ENCODE measurements at places on chromosomes 3 and 15. TPM values are rescaled to one million over a fixed set of nuclear protein-coding genes. Genes with fewer than 3 reads are reported as not detected.

The GOLGA6L10 gene
- total RNA-seq: 0.96 TPM

The KLHDC8B gene
- total RNA-seq: 1.8 TPM

- DNase-seq: no peak
Observed at GRCh38 chr3:151101270-151101969, 16.0 kb downstream of the MED12L start.

- DNase-seq: no peak
Observed at GRCh38 chr3:185402561-185402960, 39.6 kb downstream of the MAP3K13 start.

- DNase-seq: no peak
Observed at GRCh38 chr15:89469426-89470096, 26.8 kb downstream of the RHCG start.

DNA sequence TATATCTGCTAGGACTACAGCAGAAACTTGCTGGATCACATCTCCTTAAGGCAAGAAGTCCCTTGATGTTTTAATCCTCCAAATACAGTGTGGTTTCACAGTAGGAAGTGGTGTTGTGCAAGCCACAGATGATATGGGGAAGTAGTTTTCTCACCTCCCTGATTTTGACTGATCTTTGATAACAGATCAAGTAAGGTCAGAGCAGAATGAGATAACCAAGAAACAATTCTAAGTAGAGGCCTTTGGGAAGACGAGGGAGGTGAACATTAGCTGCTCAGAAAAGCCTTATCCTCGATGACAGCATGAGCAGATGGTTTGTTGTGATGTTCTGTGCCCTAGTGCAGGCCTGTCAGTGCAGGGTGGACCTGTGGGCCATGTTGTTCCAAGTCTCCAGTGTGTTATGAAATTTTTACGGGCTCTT, 61.3 kb downstream of the RIOX2 start:
- DNase-seq: peak; percentile 14

DNA sequence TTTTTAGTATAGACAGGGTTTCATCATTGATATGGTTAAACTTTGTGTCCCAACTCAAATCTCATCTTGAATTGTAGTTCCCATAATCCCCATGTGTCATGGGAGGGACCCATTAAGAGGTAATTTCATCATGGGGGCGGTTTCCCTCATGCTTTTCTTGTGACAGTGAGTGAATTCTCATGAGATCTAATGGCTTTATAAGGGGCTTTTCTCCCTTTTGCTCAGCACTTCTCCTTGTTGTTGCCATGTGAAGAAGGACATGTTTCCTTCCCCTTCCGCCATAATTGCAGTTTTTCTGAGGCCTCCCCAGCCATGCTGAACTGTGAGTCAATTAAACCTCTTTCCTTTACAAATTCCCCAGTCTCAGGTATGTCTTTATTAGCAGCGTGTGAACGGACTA, 20.2 kb upstream of the ZNF710 start:
- no peak for DNase-seq
